ENCODE measurements at places on chromosomes 1 and 21. TPM values are rescaled to one million over a fixed set of nuclear protein-coding genes. Genes with fewer than 3 reads are reported as not detected.
A peak's percentile ranks its signal among the peaks of the same experiment; 100 is the strongest.

ATP6V1G3 gene
- not detected for total RNA-seq

OR2T11 gene
- not detected for total RNA-seq

LENEP gene
- total RNA-seq: not detected

GNAT2 gene
- not detected for total RNA-seq

IGSF21 gene
- not detected for total RNA-seq

GRCh38 chr1:25905680-25906643 lies at the start of gene STMN1:
Gene STMN1 (minus strand): TSS chr1:25906419. CDS start chr1:25904676, 1,743 bp downstream.
- peak within 1 kb of the TSS; percentile 85 for H3K4me3 ChIP-seq
- peak within 1 kb of the TSS; percentile 93 for H3K27ac ChIP-seq
- H3K36me3 ChIP-seq: peaks cover 5% of the 10 kb centered on the region
- no peaks in the 10 kb centered on the region for H3K27me3 ChIP-seq
- DNase-seq: peak; percentile 95
- peaks cover 23% of the 10 kb centered on the region for H3K4me1 ChIP-seq

- H3K27ac ChIP-seq: no peak overlapping the region
- no peaks in the 10 kb centered on the region for H3K27me3 ChIP-seq
- no peak for DNase-seq
These were observed 31.7 kb upstream of the GADD45A start for GRCh38 chr1:67653304-67653703.

- H3K27ac ChIP-seq: peak overlapping the region; percentile 81
- peaks cover 12% of the 10 kb centered on the region for H3K36me3 ChIP-seq
- peaks cover 83% of the 10 kb centered on the region for H3K4me1 ChIP-seq
- peak overlapping the region; percentile 45 for H3K4me3 ChIP-seq
These were observed 46.2 kb downstream of the AHDC1 start for GRCh38 chr1:27557596-27558340.

DNA sequence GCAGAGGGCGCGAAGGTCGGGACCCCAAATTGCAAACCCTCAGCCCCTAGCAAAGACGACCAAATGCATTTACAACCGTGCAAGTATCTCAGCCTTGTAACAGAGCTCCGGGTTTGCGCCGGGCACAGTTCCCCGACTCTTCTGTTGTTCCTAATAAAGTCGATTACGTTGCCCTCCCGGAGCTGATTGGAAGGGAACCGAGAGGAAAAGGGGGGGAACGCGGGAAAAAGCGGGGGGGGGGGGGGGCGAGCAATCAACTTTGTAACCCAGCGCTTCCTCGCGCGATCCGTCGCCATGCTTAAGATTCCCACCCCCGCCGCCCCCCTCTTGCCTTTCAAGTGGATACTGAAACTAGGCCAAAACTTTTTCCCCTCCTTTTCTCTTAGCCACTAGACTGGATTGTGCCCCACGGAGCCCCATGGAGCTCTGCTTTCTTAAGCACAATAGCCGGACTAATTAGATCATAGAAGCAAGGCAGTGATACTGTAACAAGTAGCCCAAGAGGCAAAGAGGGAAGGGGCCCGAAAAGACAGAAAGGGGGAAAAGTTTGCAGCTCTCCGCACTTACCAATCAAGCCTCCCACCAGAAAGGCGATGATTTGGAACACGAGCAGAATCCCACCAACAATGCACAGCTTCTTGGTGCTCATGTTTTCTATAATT lies 565 bp downstream of the WLS start:
- peaks cover 6% of the 10 kb centered on the region for H3K36me3 ChIP-seq
- H3K4me3 ChIP-seq: peak overlapping the region; percentile 94
- DNase-seq: no peak

GRCh38 chr1:245493029-245493428 lies 338.2 kb downstream of the KIF26B start:
- H3K27ac ChIP-seq: no peak overlapping the region
- no peak for DNase-seq
- no peak overlapping the region for H3K4me3 ChIP-seq
- H3K27me3 ChIP-seq: peaks cover 5% of the 10 kb centered on the region

DNA sequence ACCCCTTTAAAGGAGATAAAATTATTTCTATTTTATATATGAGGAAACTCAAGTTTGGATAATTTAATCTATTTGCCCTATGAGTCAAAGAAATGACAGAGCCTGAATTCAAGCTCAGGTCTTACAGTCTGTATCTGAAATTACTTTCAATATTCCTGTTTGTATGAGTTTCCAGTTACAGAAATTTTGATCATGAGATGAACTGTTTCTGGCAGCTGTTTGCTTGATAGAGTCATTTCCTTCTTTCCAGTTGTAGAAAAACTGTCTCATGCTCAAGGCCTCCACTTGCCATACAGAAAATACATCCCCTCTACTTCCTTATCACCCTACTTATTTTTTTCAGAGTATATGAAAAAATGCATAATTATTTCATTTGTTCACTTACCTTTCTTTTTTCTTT lies 87.6 kb downstream of the PTPRC start:
- H3K27ac ChIP-seq: no peak overlapping the region
- H3K4me3 ChIP-seq: no peak overlapping the region
- no peak for DNase-seq
- no peaks in the 10 kb centered on the region for H3K27me3 ChIP-seq

GRCh38 chr1:174242856-174243255 lies 83.5 kb downstream of the RABGAP1L start:
- peaks cover 10% of the 10 kb centered on the region for H3K36me3 ChIP-seq
- peaks cover 7% of the 10 kb centered on the region for H3K4me1 ChIP-seq
- no peak overlapping the region for H3K27ac ChIP-seq
- no peak for DNase-seq
- H3K27me3 ChIP-seq: no peaks in the 10 kb centered on the region
- H3K4me3 ChIP-seq: no peak overlapping the region

GRCh38 chr1:18556364-18556763 lies 74.3 kb upstream of the PAX7 start:
- DNase-seq: no peak
- no peak overlapping the region for H3K4me3 ChIP-seq
- H3K27ac ChIP-seq: no peak overlapping the region
- no peaks in the 10 kb centered on the region for H3K4me1 ChIP-seq
- H3K36me3 ChIP-seq: no peaks in the 10 kb centered on the region

DNA sequence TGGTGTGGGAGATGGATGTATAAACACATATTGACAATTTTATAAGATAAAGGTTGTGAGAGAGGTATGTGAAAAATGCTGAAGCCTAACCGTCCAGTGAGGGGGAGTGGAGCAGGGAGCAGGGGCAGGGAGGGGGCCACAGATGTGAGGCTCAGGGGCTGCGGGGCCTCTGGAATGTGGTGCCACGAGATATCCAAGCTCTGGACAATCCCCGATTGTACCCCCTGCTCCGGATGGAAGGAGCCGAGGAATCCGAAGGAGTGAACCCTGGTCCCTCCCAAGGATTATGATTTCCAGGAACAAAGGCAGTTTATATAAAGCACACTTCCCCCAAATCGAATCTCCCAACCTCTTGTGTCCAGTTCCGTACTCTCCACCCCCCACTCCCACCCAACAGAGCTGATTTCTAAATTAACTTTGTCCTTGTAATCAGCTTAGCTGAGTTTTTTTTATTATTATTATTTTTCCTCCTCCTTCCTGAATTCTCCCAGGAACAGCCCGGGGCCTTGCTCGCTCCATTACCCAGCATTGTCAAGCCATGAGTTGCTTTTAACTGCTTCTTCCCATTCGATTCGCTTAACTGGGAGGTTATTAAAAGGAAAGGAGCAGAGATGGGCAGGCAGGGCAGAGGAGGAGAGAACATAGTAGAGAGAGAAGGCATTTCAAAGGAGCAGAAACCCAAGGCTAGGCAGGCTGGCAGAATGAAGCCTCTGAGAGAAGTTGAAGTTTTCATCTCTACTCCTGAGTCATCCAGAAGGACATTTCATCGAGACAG lies 9.4 kb downstream of the KIRREL1 start:
- peak overlapping the region; percentile 95 for H3K27ac ChIP-seq
- peaks cover 98% of the 10 kb centered on the region for H3K4me1 ChIP-seq
- no peaks in the 10 kb centered on the region for H3K27me3 ChIP-seq
- peak overlapping the region; percentile 36 for H3K4me3 ChIP-seq
- H3K36me3 ChIP-seq: peaks cover 9% of the 10 kb centered on the region
- DNase-seq: no peak

GRCh38 chr1:46681333-46682034 lies 9.8 kb downstream of the TEX38 start:
- H3K4me3 ChIP-seq: no peak overlapping the region
- H3K4me1 ChIP-seq: no peaks in the 10 kb centered on the region
- H3K27ac ChIP-seq: no peak overlapping the region

- DNase-seq: no peak
- H3K4me3 ChIP-seq: no peak overlapping the region
- H3K4me1 ChIP-seq: peaks cover 27% of the 10 kb centered on the region
- H3K27me3 ChIP-seq: no peaks in the 10 kb centered on the region
These were observed 43.6 kb upstream of the ROR1 start for GRCh38 chr1:63730211-63730610.

GRCh38 chr1:189654906-189655305 lies 822.8 kb downstream of the BRINP3 start:
- no peaks in the 10 kb centered on the region for H3K27me3 ChIP-seq
- no peak overlapping the region for H3K27ac ChIP-seq
- H3K4me3 ChIP-seq: no peak overlapping the region
- peaks cover 6% of the 10 kb centered on the region for H3K4me1 ChIP-seq
- H3K36me3 ChIP-seq: no peaks in the 10 kb centered on the region

- no peaks in the 10 kb centered on the region for H3K27me3 ChIP-seq
- no peak within 1 kb of the TSS for H3K27ac ChIP-seq
- no peaks in the 10 kb centered on the region for H3K4me1 ChIP-seq
- no peaks in the 10 kb centered on the region for H3K36me3 ChIP-seq
- H3K4me3 ChIP-seq: no peak within 1 kb of the TSS
These were observed at the start of gene SPRR2D for GRCh38 chr1:153040950-153041631. Gene SPRR2D (minus strand): TSS chr1:153041120. CDS start chr1:153040346, 774 bp downstream.

DNA sequence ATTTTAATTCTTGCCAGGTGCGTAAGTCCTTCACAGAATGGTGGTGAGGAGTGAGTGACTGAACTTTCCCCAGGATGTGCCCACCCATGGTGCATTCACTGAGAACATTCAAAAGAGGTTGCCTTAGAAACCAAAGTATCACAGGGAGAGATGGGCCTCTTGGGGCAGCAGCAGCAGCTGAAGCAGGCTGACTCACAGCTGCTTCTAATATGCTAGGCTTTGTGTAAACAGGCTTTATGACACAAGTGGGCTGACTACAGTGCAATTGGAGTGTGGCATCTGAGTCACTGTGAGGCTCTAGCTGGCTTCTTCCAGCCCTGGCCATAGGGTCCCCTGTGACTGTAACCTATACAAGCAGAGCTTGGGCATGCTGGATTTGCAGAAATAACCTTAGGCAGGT lies 12.6 kb downstream of the PIGP start:
- H3K27me3 ChIP-seq: no peaks in the 10 kb centered on the region
- peak; percentile 89 for DNase-seq
- peaks cover 31% of the 10 kb centered on the region for H3K4me1 ChIP-seq
- H3K36me3 ChIP-seq: peaks cover 6% of the 10 kb centered on the region
- H3K4me3 ChIP-seq: no peak overlapping the region

DNA sequence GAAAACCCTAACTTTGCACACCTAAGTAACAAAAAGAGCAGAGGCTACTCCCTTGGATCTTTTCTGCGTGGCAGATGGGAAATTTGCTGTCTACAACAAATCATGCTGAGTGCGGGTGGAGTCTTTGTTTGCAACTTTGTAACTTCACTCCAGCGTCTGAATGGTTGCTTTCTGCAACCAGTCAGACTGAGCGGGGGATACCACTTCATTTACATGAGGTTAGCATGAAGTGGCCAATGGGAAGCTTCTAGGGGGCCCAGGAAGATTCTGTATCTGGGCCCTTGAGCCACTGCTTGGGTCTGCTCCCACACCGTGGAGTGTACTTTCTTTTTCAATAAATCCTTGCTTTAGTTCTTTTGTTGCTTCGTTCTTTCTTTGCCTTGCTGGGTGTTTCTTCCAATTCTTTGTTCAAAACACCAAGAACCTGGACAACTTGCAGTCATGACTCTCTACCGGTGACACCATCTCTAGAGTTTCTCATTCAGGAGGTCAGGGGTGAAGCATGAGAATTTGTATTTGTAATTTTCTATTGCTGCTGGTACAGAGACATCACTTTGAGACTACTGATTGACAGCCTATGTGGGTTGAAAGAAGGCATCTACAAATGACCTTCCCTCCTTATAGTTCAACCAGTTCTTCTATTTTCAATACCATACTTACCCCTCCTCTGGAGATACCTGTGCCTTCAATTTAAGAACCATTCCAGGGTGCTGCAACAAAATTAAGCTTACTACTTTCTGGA lies 55.8 kb upstream of the RC3H1 start:
- H3K4me3 ChIP-seq: no peak overlapping the region
- H3K27me3 ChIP-seq: peaks cover 19% of the 10 kb centered on the region
- H3K27ac ChIP-seq: no peak overlapping the region
- H3K36me3 ChIP-seq: no peaks in the 10 kb centered on the region

- H3K27ac ChIP-seq: no peak overlapping the region
- H3K4me3 ChIP-seq: no peak overlapping the region
- peaks cover 7% of the 10 kb centered on the region for H3K27me3 ChIP-seq
- no peaks in the 10 kb centered on the region for H3K36me3 ChIP-seq
- peaks cover 3% of the 10 kb centered on the region for H3K4me1 ChIP-seq
- no peak for DNase-seq
These were observed 18.2 kb downstream of the CNTN2 start for GRCh38 chr1:205061227-205061626.

DNA sequence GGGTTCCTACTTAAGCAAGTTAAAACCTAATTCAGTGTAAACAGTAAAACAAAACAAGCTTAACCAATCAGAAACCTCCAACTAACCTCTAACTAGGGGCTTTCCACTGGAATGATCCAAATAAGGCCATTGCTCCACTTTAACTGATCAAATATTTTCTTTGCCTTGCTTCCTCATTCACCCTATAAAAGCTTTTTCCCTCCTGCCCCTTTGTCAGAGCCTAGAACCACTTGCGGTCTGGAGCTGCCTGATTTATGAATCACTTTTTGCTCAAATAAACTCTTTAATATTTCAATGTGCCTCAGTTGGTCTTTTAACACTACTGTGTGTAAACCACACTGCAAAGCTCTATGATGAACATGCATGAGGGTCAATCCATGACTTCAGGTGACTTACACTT lies 4.5 kb upstream of the FAM89A start:
- no peak overlapping the region for H3K27ac ChIP-seq
- H3K4me3 ChIP-seq: no peak overlapping the region
- peaks cover 5% of the 10 kb centered on the region for H3K4me1 ChIP-seq
- H3K27me3 ChIP-seq: peaks cover 34% of the 10 kb centered on the region

- H3K4me3 ChIP-seq: no peak overlapping the region
- no peak overlapping the region for H3K27ac ChIP-seq
- H3K27me3 ChIP-seq: no peaks in the 10 kb centered on the region
- no peak for DNase-seq
These were observed 496.9 kb downstream of the NEGR1 start for GRCh38 chr1:71785450-71785849.
